Daoy (cell line): ENCODE measurements at places on chromosomes 4 and X.

DNA sequence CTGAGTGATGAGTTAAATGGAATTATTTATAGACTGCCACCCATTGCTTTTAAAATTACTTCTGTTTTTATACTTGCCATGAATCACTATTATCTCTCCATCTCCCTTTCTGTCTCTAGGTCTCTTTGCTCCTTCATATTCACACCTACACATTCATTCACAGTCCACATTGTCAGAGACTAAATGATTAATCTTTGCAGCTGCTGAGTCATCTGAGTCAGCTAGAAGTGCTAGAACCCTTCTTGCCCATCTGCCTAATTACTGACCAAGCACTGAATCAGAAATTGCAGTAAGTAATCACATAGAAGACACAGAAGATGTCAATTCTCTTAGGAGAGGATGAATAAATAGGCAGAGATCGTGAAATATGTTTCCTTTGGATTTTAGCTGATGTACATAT lies 31.6 kb upstream of the RPS6KA6 start:
- no peak for DNase-seq

- no peak for DNase-seq
These were observed 599.0 kb downstream of the RAB28 start for GRCh38 chr4:12884846-12885796.

GRCh38 chrX:38879631-38880220 lies 78.5 kb downstream of the MID1IP1 start:
- no peak for DNase-seq

DNA sequence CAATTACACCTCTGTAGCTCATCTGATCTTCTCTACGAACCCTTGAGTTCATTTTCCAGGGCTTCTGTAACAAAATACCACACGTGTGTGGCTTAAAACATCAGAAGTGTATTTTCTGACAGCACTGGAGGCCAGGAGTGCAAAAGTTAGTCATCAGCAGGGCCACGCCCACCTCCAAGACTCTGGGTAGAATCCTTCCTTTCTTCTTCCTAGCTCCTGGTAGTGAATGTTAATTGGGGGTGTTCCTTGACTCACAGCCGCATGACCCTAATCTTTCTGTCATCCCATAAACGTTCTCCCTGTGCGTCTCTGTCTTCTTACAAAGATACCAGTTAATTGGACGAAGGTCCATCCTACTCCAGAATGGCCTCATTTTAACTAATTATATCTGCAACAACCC lies 115.0 kb downstream of the TRIML1 start:
- DNase-seq: peak; percentile 17

DNA sequence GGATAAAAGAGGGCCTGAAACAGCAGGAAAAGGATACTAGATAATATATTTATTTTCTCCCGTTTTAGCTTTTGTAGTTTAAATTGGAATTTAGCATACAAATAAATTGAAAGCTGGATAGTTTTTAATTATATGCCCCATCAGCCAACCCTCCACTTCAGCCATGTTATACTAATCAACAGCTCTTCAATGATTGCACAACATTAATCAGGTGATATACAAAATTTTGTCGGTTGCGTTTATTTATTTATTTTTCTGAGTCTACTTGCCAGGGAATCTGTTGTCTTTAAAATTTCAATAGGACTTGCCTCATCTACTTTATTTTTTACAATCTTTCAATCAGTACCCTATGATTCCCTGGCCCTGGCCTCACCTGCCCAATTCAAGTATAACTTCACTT lies 12.1 kb downstream of the DGKK start:
- DNase-seq: no peak

GRCh38 chrX:46059316-46059715 lies 485.9 kb downstream of the ZNF674 start:
- no peak for DNase-seq

- peak; percentile 88 for DNase-seq
These were observed 39.3 kb upstream of the NHSL2 start for GRCh38 chrX:71871367-71871766.

- DNase-seq: no peak
These were observed 8.1 kb upstream of the FGFR3 start for GRCh38 chr4:1784789-1785591.

- no peak for DNase-seq
These were observed 40.7 kb upstream of the ARMCX5 start for GRCh38 chrX:102558607-102559006.

DNA sequence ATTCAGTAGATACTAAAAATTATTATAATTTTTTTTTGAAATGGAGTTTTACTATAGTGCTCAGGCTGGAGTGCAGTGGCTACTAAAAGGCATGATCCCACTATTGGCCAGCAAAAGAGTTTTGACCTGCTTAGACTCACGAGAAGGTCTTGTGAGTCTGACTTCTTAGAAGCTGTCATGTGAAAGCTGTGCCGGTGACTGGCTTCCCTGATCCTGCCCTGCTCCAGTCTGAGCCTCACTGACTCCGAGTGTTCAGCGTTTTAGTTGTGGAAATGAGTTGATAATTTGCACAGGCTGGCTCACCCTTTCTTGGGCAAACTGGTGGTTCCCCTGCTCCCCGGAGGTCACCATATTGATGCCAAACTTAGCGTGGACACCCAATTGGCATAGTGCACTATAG lies 16.4 kb upstream of the CXCL8 start:
- DNase-seq: no peak

GRCh38 chrX:98924511-98924910 lies 1485.6 kb downstream of the PCDH19 start:
- DNase-seq: no peak

DNA sequence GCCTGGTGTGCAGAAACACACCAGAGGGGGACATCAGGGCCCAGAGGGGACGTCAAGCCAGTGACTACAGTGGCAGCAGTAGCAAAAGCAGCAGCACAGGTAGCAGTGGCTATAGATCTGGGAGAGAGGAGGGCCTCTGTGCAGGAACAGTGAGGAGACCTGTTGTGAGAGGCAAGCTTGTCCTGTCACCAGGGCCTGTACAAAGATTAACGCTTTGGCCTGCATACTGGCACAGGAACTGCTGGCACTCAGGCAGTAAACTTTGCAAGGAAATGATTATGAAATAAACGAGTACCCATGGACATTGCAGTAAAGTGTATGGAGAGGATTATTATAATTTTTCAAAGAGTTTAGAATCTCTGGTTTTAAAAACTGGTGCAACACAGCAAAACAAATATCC lies 5.5 kb upstream of the PHF8 start:
- no peak for DNase-seq

DNA sequence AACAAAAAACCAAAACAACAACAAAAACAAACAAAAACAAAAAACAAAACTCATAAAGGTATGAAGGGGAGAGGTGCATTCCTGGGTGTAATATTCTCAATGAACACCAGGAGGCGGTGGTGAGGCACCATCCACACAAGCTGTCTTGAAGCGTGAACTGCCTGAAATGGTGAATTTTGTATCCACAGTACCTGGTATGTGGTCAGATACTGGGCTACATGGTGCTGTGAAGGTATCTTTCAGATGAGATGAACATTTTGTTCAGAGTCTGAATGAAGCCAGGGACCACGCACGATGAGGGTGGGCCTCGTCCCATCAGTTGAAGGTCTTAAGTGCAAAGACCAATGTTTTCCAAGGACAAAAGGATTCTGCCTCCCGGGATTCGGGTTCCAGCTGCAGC lies 58.5 kb downstream of the ASMT start:
- peak; percentile 19 for DNase-seq

GRCh38 chr4:128483816-128484215 lies 196.2 kb upstream of the PGRMC2 start:
- no peak for DNase-seq

DNA sequence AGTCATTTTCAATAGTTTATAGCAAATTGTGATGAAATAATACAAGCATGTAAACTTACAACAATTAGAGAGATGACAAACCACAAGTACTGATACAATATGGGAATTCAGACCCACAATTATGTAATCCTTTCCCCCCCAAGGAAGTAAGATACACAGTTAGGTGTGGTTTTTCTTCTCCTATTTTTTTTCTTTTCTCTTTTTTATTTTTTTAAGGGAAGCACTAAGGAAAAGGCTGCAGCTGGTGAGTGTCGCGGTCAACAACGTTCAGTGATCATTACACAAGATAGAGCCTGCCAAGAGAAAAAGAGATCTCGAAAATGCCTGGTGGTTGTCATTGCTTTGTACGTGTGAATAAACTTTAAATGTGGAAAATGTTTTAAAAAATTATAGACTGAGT lies 9.8 kb downstream of the NDNF start:
- DNase-seq: no peak

DNA sequence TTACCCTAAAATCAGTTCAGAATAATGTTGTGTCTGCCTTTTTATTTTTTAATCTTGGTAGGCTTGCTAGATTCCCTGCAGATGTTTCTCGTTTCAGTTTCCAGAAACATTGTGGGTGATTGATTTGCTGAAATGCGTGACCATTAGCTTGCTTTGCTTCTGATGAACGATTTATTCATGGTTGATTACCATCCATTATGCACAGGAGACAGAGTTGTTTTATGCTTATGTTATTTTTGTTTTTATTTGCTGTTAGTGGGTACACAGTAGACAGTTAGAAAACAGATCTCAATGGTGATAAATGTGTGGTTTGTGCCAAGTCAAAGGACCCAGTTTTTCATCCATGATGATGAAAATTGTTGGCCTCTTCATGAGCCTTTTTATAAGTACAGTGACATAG lies 455.6 kb upstream of the BOD1L1 start:
- no peak for DNase-seq

GRCh38 chr4:77015390-77015789 lies 60.4 kb downstream of the CCNI start:
- peak; percentile 16 for DNase-seq

DNA sequence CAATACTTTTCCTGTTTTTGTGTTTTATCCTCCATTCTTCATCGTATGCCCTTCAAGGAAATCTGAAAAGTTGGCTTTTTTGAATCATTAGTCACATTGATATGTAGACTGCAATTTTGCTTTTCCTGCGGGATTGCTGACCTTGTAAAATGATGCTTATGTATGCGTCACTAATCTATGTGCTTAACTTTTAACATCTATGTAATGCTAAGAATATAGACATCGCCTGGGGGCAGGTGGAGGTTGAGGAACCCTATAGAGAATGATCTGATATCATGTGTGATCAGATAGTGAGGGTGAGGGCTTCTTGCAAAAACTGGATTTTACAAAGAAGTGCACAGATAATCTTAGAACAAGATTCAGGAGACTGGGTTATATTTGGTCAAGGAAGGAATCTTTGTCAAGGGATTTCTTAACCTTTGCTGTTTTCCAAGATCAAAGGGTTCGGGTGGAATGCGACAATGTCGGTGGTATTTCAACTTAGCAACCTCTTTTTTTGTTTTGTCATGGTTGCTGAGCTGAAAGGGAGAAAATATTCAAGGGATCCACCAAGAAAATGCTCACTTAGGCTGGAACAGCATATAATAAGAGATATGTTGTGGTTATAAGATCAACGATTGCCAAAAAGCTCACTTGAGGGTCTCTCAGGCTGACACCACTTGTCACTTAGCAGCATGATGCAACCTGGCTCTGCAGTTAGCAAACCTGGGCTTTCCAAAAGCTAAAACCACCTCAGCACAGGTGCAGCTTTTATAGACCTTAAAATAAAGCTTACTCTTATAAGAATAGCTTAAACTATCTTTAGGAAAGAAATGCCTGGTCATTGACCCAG lies 70.6 kb upstream of the PUDP start:
- no peak for DNase-seq

GRCh38 chrX:149185087-149185486 lies 320.0 kb downstream of the IDS start:
- no peak for DNase-seq
